Stimulated activated naive CD8-positive, alpha-beta T cell treated with anti-CD3 and anti-CD28 coated beads, Interleukin-15, amount 100 ng/mL, for 72 hours (primary cell): ENCODE measurements at places on chromosomes 11 and 22.

DNA sequence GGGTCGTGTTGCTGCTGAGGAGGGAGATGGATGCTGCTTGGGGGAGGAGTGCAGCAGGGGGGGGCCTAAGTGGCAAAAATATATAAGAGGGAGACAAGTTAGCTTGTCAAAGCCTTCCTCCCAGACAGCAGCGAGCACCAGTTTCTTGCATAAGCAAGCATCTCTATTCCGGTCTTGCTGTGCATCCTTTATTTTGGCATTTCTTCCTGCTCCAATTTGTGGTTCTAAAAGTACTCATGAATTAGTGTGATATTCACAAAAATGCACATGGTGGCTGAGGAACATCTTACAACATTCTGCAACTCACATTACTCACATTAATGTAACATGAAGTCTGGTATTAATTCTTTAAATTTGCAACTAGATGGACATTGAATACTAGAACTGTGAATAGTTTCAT is 32.1 kb downstream of the GDPD5 start:
- no peak for DNase-seq

GRCh38 chr11:127003260-127003981 is 2.9 kb upstream of the KIRREL3 start:
- no peak for DNase-seq

- no peak for DNase-seq
These were observed 144.6 kb downstream of the CCDC81 start for GRCh38 chr11:86519064-86519911.

DNA sequence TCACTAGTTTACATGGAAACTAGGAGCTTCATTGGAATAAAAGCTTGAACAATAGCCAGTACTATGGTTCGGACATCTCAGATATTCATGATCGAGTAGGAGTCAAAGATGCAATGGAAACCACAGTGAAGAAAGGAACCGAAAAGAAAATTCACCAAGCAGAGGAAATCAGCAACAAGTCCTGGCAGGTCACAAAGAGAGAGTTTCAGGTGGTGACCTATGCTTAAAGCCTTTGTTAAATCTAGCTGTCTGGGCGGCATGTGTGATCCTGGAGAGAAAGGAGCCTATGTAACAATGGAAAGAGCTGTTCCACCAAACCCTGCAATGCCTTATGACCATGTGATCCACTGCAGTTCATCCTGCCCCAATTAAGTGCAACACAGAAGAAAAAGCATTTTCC is 68.9 kb upstream of the POU2AF2 start:
- no peak for DNase-seq

DNA sequence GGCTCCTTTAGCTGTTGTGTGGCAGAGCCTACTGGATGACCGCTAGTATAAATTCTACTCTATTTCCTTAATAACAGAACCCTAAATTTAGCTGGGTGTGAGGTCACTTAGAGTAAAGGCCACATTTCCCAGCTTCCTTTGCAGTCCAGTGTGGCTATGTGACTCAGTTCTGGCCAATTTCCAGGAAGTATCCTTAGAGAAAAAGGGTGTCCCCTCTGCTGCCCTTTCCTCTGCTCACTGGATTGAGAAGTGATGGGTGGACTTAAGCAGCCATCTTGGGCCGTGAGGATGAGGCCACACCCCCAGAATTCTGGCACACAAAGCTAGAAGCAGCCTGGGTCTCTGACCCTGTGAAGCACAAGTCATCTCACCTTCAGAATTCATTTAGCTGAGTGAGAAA is 11.7 kb upstream of the RASD2 start:
- no peak for DNase-seq

DNA sequence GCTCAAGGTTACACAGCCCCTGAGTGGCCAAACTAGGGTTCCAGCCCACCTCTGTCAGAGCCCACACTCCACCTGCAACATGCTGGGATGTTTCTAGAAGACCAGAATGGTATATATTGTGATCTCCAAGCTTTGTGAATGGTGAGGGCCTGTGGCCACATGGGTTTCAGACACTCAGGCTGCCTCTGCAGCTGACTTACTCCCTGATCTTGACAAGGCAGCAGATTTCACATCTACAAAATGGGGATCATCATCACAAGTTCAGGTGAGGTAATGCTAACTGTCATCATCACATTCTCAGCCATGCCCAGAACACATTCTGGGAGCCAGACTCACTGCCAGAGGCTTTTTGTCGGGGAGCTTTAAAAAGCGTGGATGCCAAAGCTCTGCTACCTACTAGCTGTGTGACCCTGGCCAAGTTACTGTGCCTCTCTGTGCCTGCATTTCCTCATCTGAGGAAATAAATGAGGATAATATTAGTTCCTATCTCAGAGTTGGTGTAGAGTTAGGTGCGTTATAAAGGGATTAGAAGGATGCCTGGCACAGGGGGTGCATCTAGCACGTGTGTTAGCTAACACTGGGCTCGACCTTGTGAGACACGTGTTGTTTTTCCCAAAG is 24.9 kb upstream of the WNT11 start:
- no peak for DNase-seq

GRCh38 chr11:2539371-2540222 is 94.8 kb downstream of the KCNQ1 start:
- DNase-seq = no peak

- DNase-seq = no peak
These were observed 116.4 kb downstream of the CASP12 start for GRCh38 chr11:104781719-104782376.

- DNase-seq = no peak
These were observed 9.4 kb downstream of the PHLDA2 start for GRCh38 chr11:2919837-2920236.

DNA sequence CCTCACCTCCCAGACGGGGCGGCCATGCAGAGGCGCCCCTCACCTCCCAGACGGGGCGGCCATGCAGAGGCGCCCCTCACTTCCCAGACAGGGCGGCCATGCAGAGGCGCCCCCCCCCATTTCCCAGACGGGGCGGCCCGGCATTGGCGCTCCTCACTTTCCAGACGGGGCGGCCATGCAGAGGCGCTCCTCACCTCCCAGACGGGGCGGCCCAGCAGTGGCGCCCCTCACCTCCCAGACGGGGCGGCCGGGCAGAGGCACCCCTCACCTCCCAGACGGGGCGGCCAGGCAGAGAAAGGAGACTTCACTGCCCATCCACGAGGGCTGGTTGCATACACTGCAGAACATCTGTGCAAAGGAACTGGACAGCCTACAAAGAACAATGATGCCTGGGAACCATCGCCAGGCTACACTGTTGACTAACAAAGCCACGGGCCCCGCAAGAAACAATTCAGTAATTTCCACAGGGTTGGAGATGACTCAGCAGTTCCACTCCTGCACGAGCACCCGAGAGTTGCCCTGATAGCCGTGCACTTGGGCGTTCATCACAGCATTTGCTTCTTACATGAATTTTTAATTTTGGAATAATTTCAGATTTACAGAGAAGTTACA is 58.7 kb downstream of the CTTN start:
- no peak for DNase-seq

- no peak for DNase-seq
These were observed 13.7 kb downstream of the RNF141 start for GRCh38 chr11:10526974-10527918.
